ENCODE measurements at places on chromosomes 16 and 17.
A peak's percentile ranks its signal among the peaks of the same experiment; 100 is the strongest.

DNA sequence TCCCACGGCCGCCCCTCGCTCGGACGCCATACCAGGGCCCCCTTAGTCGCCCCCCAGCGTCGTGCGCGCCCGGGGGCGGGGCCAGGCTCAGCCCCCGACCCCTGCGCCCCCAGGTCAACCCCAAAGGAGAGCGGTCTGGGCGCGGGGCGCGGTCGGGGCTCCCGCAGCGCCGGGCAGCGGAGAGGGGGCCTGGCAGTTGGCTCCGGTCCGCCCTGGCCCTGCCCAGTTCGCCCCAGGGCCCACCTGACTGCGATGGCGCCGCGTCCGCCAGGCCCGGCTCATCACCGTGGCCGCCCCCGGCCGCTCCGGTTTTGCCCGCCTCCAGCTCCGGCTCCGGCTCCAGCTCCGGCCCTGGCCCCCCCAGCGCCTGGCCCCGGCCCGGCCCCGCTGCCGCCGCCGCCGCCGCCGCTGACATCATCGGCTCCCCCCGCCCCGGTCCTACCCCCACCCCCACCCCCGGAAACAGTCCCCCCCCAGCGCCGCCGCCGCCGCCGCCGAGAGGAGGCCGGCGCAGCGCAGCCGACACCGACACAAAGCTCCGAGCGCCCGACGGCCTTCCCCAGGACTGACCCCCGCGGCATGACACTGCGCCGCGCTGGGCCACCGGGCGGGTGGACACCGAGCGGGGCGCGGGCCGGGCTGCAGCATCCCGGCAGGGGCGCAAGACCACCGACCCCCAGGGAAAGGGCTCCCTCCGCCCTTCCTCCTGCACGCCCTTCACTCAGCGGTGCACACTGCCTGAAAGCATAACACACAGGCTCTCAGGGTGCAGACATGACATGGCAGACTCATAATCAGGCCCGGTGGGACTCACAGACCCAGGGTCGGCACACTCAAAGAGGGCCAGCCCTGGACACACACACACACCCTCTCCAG, at the start of gene ZBTB4:
ZBTB4 (minus strand) TSS at position 419 of the 876 bp plus-strand sequence. CDS start 12,830 bp downstream, outside the sequence.
- DNase-seq: peak; percentile 75

- DNase-seq: no peak
Observed at GRCh38 chr16:31148896-31149295, 970 bp downstream of the PRSS36 start.

DNA sequence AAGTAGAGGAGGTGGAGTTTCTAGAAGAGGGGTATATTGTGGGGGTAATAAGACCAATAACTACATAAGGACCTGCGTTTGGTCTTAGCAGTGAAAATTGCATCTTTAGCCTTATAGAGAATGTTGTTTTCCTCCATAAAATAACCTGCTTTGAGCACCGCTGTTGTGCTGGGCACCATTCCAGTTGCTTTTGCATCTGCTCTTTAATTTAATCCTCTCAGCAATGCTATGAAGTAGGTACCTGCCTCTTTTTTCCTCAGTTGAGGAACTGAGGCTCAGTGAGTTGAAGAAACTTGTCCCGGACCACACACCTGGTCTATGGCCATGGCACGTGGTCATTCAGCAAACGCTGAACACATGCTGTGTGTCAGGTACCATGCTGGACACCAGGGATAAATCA, 238.1 kb downstream of the MSI2 start:
- DNase-seq: no peak

GRCh38 chr16:61797296-61797795, 238.9 kb downstream of the CDH8 start:
- DNase-seq: no peak

DNA sequence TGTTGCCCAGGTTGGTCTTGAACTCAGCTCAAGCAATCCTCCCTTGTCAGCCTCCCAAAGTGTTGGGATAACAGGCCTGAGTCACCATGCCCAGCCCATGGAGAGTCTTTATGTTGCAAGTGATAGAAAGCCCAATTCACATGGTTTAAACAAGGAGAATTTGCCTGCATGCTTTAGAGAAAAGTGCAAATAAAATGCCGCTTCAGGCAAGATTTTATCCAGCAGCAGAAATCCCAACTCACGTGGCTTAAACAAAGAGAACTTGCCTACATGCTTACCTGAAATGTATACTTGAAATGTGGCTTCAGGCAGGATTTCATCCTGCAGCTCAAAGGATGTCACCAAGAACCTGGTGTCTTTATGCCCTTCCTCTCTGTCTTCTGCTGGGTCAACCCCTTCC, 28.8 kb upstream of the XYLT2 start:
- no peak for DNase-seq

GRCh38 chr16:56424791-56425438, 430 bp downstream of the AMFR start:
- peak; percentile 73 for DNase-seq

GRCh38 chr16:30395992-30396585, 869 bp downstream of the ZNF48 start:
- DNase-seq: no peak

DNA sequence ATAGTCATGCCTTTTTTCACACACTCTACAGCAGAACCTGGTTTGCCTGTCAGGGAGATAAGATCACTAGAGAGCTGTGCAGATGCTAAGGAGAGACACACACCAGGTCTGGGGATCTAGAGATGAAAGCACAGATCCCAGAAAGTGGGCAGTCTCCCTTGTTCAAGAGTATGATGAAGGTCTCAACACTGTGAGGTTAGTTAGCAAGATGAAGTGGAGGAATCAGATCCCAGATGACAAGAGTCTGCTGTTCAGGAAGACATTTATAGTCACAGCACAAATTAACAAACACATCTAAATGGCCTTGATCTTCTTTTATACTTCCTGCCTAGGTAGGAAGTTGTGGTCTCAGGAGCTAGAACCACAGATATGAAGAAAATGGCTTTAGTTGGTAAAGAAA, 23.4 kb upstream of the SKAP1 start:
- DNase-seq: no peak

DNA sequence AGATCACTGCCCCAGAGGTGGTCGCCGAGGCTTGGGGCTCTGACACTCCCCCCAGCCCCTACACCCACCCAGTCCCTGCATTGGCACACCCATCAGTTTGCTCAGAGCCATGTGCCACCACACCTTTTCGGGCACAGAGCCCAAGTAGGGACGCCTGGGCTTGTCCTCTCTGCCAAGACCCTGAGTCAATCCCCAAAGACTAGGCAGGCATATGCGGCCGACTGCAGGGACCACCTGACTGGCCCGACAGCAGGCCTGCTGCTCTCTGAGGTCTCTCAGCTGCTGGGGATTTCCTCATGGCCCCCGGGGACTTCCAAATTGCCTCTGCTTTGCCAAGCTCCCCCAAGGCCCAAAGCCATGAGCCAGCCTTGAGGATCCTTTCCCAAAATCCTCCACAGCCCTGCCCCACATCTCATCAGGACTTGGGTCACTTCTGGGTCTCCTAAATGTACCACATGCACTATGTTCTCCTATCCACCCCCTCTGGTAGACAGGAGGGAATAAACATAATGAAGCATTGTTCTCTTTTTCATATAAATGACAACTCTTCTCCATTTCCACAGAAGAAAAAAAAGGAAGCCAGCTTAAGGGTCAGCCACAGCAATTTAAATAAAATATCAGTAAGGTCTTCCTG, 30.6 kb downstream of the MYO18A start:
- DNase-seq: peak; percentile 63
